Stimulated activated CD4-positive, alpha-beta T cell treated with anti-CD3 and anti-CD28 coated beads, Interleukin-1b, Interleukin-23, amount 100 ng/mL, for 48 hours (primary cell): ENCODE measurements at places on chromosomes 12 and 14.

- DNase-seq: no peak
Measured at GRCh38 chr12:96246926-96247505, 52.8 kb downstream of the ELK3 start.

DNA sequence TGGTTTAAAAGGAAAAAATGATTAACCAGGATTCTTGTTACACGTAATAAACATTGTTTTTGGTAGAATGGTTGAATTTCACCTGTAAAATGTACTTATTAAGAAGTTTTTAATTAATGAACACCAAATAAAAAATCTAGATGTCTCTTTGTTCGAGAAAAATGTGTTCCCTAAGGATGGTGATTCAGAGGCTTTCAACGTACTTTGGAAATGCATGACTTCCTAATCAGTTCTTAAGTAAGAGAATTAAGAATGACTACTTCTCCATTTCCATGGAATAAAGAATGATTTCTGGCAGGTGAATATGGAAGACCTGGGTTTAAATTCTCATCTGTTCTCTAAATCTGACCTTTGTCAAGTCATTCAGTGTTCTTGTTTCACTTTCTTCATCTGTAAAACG is 428.6 kb downstream of the KCNH5 start:
- no peak for DNase-seq

DNA sequence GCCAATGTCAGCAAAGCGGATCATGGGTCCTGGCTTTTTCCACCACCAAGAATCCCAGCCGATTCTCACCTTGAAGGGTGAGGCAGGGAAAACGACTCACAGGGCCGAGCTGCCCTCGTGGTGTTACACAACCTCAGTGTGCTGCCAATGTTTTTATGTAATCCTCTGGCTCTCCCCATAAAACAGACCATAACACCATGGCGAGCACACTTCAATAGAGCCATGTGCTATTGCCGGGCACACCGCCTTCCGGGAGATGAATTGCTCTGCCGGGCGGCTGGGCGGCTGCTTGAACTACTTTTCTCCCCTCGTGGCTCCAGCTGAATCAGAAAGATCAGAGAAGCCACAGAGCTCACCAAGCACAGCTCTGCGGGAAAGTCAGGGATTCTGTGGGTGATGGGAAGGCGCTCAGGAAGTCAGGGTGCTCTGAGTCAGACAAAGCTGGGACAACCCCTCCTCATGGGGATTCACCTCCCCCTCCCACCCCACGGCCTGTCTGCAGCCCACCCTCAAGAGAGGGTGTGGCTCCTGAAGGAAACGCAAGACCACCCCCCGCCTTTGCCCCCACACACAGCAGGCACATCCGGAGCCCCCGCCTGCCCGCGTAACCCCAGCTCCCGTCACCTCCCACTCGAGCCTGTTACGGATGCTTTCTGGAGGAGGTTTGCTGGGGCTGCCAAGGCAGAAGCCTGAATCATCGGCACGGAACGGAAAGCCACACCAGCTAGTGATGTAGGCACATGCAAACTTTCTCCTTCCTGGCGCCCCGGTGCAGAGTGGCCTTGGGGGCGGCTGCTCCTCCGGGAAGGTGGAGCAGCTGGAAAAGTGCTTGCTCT is 1.8 kb downstream of the GALNT9 start:
- DNase-seq: peak; percentile 79

GRCh38 chr12:42180990-42181596 is 36.4 kb upstream of the GXYLT1 start:
- DNase-seq: no peak

DNA sequence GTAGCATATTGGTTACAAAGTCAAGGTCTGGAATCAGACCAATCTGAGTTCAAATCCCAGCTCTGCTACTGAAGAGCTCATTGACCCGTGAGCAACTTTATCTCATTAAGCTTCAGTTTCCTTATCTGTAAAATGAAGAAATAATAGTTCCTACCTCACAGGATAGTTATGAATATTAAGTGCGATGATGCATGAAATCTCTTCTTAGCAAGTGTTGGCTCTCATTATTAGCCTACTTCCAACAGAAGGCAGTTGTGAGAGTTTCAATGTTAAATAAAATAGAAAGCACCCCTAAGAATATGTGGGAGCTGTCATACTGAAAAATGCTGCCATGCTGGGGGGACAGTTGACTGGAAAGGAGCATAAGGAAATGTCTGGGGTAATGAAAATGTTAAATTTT is 39.0 kb upstream of the ITPR2 start:
- no peak for DNase-seq

DNA sequence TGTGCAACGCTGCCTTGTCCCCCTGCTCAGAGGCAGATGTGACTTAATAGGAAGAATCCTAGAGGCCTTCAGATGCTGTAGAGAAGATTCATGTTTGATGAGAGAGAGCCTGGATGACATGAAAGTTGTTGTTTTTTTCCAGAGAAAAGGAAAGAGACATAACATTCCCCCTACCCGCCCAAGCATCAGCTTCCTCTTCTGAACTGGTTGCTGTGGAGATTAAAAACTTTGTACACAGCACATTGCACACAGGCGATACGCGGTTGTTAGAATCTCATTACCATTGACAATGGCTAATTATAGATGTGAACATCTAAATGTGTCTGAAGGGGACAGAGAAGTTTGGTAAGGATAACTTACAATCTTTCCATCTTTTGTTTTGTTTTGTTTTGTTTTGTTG is 13.6 kb upstream of the ETFBKMT start:
- DNase-seq: no peak

GRCh38 chr14:41872931-41873685 is 266.4 kb downstream of the LRFN5 start:
- no peak for DNase-seq

GRCh38 chr12:31985832-31986231 is 26.6 kb downstream of the RESF1 start:
- no peak for DNase-seq

- no peak for DNase-seq
Measured at GRCh38 chr12:96303653-96304052, 96.6 kb downstream of the CDK17 start.

GRCh38 chr14:52267501-52268278 is at the start of gene PTGDR:
Gene PTGDR (plus strand): TSS chr14:52267698. CDS start chr14:52267815, 117 bp downstream.
- peak; percentile 13 for DNase-seq

DNA sequence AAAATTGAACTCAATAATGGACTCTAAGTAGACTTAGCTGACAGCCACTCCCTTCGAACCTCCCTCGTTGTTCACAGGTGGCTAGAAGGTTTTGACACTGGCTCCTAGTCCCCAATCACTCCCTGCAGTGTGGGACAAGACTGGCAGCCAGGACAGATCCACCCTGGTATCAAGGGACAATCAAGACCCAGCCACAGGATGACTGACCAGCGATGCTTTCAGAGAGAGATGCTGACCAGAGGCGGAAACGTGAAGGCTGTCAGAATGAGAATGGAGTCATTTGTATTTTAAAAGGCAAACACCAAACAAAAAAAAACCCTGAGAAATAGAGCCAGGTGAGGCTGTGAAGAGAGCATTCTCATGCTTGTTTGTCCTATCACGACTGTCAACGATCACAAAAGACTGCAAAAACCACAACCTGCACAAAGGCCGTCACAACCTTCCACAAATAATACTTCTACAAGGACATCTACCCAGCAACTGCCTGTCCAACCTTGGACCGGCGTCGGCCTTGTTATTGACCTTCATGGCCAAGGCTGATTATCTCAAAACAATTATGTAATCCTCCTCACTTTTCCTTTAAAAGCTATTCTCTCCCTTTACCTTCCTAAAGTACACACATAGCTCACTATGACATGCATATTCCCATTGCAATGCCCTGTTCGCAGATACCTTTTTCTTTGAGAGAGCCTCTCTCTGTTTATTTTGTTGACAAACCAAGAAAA is 13.2 kb downstream of the EIF5 start:
- no peak for DNase-seq

- no peak for DNase-seq
Measured at GRCh38 chr14:104856157-104856868, 8.8 kb upstream of the CEP170B start.

- no peak for DNase-seq
Measured at GRCh38 chr12:85568395-85569103, 267.7 kb downstream of the RASSF9 start.

DNA sequence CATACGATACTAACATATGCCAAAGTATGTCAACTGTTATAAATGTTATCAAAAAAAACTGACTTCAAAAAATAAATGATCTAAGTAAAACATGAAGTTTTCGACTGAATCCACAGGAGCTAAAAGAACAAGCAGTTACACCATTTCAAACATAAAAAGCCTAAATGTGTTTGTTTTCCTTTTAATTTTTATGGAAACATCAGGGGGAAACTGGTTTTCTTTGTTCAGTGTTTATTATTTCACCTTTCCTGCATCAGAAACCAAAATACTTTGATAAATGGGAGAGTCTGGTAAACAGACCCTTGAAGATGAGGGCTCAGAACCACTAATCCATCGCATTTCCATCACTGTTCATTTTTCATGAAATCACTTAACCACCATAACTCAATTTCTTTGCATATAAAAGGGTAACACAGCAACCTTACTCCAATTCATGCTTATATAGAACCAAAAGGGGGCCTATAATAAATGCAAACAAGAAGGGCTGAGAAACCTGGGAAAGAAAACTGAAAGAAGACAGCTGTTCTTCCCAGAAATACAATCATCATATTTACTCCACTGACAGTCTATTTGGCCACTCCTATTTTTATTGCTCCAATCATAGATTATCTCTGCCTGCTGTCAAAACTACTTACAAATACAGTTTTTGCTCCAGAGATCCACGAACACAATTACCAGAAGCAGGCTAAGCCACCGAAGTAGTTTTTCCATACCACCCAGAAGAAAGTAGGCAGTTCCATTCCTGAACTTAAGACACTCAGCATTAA is 17.0 kb downstream of the FGD6 start:
- no peak for DNase-seq
